Activated T-cell treated with anti-CD3 and anti-CD28 coated beads for 24 hours (primary cell): ENCODE measurements at places on chromosomes 7 and 10.

DNA sequence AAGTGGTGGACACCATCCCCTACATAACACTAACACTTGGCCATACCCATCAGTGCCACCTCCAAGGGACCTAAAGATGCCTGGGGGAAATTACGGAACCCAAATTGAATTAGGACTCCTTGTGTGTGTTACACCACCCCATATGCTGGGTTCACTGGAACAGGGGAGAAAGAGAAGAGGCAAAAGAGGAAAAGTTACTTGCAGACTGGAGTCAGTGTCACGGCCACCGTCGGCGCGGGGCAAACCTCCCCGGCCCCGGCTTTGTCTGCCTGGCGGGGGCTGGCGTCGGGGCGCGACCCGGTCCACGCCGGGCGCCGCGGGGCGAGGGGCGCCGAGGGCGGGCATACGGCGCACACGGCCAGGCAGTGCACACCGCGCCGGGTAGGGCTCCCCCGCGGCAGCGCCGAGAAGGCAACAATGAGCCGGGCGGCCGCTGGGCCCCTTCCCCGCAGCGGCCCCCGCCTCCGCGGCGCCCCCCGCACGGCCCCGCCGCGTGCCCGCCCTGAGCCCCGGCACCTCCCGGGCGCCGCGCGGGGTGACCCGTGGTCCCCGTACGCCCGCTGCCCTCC is 171.1 kb downstream of the FAM107B start:
- DNase-seq: no peak

DNA sequence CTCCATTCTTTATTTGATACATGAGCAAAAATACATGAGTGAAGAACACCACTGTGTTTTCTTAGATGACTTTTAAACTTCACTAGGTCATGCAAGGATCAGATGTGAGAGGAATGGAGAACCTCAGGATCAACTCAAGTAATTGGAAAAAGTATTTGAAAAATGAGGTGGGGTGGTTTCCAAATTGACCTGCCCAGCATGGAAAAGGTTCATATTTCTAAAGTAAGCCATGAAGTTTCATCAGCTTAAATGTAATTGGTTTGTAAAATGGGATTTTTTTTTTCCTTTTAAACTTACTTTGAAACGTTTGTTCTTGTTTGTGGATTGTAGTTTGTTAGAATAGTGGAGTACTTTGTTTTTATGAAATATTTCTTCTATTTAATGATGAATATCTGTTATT is 134.8 kb downstream of the MLLT10 start:
- no peak for DNase-seq

GRCh38 chr7:129405527-129405926 is 28.7 kb upstream of the STRIP2 start:
- no peak for DNase-seq

DNA sequence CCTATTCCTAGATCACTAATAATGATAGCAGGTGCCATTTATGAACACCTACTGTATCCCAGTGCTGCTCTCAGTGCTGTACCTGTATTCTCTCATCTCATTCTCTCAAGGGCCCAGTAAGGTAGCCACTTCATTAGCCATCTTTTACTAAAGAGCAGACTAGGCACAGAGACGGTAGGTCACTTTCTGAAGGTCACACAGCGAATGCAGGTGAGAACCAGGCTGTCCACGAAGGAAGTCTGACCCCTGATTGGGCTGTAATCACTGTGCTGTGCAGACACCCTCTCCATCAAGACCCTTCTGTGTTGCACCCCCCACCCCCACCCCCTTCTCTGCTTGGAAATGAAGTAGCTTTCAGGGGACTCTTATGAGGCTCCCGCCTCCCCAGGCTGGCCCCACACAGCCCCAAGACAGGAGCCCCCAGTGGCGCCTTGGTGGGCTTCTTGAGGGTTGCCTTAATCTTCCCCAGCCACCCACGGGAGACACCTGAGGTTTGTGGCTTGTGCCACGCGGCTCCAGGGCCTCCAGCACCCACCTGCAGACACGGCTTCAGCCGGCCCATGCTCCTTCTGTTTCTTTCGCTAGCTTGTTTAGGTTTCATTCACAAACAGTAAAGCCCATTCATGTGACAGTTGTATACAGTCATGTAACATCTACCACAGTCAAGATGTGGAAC is 81.7 kb upstream of the FAM20C start:
- no peak for DNase-seq

- DNase-seq: no peak
These were observed 451.9 kb downstream of the DPP6 start for GRCh38 chr7:154503962-154504550.

DNA sequence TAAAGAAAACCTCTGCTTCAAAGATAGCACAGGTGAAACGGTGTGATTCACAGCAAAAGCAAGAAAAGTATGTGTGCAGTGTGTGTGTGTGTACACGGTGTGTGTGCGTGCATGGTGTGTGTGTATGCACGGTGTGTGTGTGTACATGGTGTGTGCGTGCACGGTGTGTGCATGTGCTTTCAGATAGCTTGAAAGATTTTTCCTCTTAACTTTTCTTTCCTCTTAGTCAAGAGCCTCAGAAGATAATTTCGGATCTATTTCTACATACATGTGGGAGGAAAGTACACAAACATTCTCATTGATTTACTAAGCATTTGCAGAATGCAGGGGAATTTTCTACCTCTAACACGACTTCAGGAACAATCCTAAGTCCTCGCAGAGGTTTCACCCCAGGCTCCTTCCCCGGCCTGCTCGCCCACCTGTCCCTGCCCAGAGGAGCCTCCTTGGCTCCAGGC is 2.9 kb downstream of the FGFR2 start:
- DNase-seq: no peak

DNA sequence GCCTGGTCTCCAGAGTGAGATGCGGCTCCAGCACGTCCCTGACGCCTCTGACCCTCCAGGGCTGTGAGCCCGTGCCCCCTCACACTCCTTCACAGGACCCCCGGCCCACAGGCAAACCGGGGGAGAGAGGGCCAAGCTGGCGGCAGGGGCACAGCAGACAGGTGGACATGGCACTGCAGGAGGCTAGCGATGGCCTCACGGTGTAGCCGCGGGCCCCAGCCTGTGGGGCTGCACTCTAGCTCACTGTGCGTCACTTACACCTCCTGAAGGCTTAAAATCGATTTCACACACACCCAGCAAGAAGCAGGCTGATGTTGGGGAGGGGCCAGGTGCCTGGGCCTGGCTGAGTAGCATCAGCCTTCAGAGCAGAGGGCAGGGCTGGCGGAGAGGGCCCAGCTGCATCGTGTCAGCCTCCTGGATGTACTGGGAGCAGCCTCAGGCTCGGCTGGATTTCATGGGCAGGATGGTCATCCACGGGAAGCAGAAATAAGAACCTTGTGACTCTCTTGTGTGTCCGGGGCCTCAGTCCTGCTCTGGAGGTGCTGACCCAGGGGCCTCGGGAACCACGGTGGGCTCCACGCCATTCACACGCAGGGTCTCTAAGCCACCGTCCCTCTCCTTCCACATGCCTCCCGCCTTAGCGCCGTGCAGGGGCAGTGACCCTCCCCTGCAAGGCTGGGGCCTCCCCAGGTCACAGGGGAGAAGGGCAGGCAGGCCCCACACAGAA is 19.4 kb upstream of the KNDC1 start:
- no peak for DNase-seq

GRCh38 chr7:48316768-48317167 is 145.5 kb downstream of the ABCA13 start:
- no peak for DNase-seq

- DNase-seq: no peak
These were observed 428.6 kb downstream of the DPP6 start for GRCh38 chr7:154480817-154481216.

DNA sequence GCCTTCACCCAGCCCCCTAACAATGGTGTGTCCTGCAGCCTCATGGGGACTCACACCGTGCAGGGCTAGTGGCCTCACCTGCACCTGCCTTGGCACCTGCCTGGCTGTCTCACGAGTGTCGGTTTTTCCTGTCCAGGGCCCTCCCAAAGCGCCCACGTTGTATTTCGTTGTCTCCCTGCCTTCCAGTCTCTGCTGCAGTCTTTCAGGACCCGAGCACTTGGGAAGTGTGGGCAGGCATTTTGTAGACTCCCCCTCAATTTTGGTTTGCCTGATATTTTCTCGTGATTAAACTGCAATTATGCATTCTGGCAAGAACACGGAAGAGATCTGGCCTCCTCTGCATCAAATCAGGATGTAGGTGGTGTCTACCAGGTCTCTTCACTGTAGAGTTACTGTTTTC is 17.9 kb downstream of the BNIP3 start:
- no peak for DNase-seq

GRCh38 chr10:22992621-22993020 is 64.8 kb downstream of the ARMC3 start:
- DNase-seq: no peak

- no peak for DNase-seq
These were observed 44.6 kb downstream of the FRA10AC1 start for GRCh38 chr10:93657757-93658156.

- DNase-seq: no peak
These were observed 155.2 kb downstream of the MAGI2 start for GRCh38 chr7:79298145-79298760.

GRCh38 chr10:6211671-6212635 is 9.2 kb downstream of the PFKFB3 start:
- no peak for DNase-seq
